ENCODE measurements at places on chromosomes 11 and 22. TPM values are rescaled to one million over a fixed set of nuclear protein-coding genes. Genes with fewer than 3 reads are reported as not detected.

FXYD6 gene
- total RNA-seq, result 40.2 TPM

RTN4R gene
- total RNA-seq, result 2.5 TPM

CCND1 gene
- 146 TPM for total RNA-seq

OR5A1 gene
- not detected for total RNA-seq

CNGA4 gene
- total RNA-seq, result not detected

RAB3IL1 gene
- total RNA-seq, result 6.4 TPM

CLDN5 gene
- total RNA-seq, result 51.4 TPM

KRTAP5-7 gene
- not detected for total RNA-seq

TBX10 gene
- not detected for total RNA-seq

FOLR3 gene
- total RNA-seq, result 0.67 TPM

All from heart right ventricle (tissue), 16 donors.